Glomerular endothelial cell (primary cell): ENCODE measurements at places on chromosomes 13 and 19. TPM values are rescaled to one million over a fixed set of nuclear protein-coding genes. Genes with fewer than 3 reads are reported as not detected.

- no peak for DNase-seq
Observed at GRCh38 chr13:78816592-78816991, 157.6 kb upstream of the OBI1 start.

- DNase-seq: no peak
Observed at GRCh38 chr19:38061294-38061693, 154.3 kb downstream of the SIPA1L3 start.

The RASA3 gene
- 53.5 and 73.2 TPM in 2 replicates for total RNA-seq

The NDUFA11 gene
- total RNA-seq: 251 and 297 TPM in 2 replicates

GRCh38 chr19:13689085-13689484, 75.2 kb upstream of the MRI1 start:
- peak; percentile 18 for DNase-seq

DNA sequence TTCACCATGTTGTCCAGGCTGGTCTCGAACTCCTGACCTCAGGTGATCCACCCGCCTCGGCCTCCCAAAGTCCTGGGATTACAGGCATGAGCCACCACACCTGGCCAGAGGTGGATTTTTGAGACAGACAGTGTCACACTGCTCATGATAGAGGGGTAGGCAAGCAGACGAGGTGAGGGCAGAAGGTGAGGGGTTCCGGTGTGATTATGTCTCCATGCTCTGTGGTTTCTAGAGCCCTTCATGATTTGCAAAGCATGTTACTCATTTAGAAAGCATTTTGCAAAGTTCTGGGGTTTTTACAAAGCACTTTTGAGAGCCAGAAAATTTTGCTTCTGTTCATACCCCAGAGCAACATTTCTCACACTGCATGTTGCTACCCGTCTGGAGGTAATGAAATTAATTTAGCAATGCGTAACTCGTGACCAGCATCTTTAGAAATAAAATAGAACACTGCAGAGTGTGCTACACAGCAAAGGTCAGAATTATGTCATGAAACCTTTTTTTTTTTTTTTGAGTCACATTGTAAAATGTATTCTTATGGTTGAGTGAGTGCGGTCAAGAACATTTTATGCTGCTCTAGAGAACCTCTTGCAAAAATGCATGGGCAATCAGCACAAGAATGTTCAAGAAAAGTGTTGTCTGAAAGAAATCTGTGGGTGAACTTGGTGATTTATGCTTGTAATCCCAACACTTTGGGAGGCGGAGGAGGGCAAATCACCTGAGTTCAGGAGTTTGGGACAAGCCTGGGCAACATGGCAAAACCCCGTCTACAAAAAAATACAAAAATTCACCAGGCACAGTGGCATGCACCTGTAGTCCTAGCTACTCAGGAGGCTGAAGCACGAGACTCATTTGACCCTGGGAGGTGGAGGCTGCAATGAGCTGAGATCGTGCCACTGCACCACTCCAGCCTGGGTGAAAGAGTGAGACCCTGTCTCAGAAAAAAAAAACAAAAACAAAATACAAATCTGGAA, 58.0 kb downstream of the MAP4K1 start:
- DNase-seq: no peak

GRCh38 chr19:3668331-3669081, 31.8 kb downstream of the PIP5K1C start:
- no peak for DNase-seq

DNA sequence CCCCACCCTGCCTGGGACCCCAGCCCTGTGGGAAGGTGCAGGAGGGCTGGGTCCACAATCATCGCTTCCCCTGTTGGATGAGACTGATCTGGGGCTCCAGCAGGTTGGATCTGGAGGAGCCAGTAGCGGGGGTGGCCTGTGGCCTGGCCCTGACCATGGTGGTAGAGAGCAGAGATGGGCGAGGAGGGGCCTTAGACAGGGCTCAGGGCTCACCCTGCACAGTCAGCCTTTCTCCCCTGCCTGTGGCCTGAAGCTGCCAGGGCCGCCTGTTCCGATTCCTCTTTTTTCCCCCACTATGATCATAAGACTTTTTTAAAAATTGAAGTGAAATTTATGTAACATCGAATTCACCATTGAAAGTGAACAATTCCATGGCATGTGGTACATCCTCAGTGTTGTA, 18.2 kb downstream of the SIN3B start:
- DNase-seq: no peak

DNA sequence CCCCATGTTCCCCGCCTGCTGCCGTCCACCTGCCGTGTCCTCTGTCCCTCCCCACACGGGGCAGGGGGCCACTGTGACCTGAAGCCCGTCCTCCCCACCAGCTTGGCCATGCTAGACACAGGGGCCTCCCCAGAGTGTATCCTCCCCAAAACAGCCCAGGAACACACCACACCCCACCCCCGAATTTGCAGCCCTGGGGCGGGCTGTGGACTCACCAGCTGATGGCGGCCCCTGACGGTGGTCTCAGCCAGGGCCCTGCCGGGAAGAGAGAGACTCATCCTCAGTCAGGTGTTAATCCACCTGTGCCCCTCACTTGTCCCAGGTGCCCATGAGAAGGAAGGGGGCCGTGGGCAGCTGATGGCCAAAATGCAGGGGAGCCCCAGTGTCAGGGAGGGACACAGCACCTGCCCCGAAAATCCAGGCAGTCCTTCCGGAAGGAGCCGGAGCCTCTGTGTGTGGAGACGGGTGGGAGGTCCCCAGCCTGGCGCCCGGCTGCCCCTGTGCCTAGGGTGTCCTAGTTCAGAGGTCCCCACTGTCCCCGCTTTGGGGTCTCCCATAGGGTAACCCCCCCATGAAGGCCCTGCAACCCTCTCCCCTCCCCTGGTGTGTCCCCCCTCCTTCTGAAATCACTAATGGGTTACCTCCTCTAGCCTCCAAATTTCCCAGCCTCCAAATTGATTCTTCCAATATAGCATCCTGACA, 39.3 kb upstream of the TCF3 start:
- no peak for DNase-seq

DNA sequence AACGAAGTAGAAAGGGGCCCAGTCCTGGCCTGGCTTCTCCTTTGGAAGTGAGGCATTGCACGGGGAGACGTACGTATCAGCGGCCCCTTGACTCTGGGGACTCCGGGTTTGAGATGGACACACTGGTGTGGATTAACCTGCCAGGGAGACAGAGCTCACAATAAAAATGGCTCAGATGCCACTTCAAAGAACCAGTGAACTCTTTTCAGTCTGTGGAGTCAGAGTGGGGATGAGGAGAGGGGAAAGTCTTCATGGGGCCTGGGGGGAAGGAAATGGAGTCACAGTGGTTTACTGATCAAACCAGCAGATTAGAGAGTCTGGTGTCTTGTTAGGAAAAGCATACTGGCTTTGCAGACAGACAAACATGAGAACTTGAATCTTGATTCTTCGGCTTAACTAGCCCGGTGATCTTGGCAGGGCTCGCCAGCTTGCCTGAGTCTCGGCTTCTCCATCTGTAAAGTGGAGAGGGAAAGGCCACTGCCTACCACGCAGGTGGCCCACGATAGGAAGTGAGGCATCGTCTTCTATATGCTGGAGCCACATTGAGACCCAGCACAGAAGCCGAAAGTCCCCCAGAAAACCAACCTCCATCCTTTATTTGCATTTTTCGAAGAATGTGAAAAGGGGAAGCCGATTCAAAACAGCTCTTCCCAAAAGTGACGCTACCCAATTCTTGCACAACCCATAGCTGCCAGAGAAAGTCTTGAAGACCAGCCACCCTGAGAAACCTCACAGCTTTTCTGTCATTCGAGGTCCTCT, at the start of gene FFAR1:
TSS of gene FFAR1 (plus strand) at position 732 of the 759 bp plus-strand sequence. CDS start 3,650 bp downstream, outside the sequence.
- DNase-seq: no peak

GRCh38 chr13:110254751-110255553, 52.0 kb downstream of the COL4A1 start:
- DNase-seq: no peak

DNA sequence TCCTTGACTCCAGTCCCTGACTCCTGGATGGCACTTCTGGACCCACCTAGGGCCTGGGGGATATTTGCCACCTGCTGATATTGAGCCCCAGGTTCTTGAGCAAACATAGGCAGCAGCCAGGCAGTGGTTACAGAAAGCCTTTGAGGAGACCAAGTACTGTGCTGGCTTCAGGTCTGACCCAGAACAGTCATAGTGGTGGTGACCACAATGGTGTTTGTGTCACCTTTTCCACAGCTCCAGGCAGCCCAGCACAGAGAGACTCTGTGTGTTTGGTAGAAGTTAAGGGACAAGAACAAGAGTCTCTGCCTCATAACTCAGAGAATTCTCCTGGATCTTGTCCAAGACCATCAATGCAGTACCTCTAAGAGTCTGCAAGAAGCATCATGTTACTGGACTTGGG, 14.6 kb upstream of the CLC start:
- DNase-seq: no peak

The DLL3 gene
- total RNA-seq: 0.87 and 2.0 TPM in 2 replicates

GRCh38 chr13:61873717-61874116, 458.1 kb upstream of the PCDH20 start:
- no peak for DNase-seq

DNA sequence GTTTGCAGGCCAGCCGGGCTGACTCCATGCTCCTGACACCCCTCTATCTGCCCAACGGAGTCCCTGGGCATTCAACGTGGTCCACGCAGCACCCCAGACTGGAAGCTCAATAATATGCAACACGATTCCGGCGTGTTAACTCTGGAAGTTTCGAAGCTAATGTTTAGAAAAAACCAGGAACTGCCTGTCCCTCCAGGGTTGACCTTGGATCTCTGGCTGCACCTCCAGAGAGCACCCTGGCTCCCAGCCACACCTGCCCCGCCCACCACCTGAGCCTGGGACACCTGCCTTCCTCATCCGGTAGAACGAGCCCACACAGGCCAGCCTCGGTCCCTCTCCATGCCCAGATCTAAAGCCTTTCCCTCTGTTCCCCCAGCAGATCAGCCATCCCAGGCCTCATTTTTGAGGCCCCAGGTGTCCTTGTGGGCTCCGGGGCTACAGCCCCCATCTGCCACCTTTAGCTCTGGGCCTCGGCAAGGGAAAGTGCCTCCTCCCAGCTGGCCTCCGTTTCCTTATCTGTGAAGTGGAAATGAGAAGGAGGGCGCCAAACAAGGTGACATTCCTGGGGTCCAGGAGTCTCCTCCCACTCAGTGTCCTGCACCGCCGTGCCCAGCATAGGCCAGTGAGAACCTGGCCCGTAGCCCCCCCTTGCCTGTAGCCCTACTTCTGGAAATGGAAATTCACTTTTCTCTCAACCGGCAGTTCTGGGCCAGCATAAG, 38.7 kb downstream of the KLF2 start:
- DNase-seq: no peak

DNA sequence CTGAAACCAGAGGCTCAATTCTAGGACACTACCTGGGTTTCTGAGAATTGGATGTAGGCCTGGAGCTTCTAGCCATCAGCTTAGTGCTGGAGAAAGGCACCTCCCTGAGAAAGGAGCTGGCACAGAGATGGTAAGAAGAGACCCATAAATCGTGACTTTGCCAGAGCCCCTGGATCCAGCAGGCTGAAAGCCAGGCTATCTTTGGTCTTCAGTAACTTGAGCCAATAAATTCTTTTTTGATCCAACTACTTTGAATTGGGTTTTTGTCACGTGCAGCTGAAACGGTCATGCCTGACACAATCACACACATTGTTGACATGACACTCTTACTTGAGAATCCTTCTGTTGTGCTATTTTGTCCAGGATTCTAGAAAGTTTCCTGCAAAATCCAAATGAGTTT, 103.4 kb downstream of the LHFPL6 start:
- no peak for DNase-seq

The KLK6 gene
- not detected in 2 replicates for total RNA-seq

The GJB2 gene
- total RNA-seq: 1.0 TPM in 1 of 2 replicates, not detected in the other

The RXFP2 gene
- not detected in 2 replicates for total RNA-seq

DNA sequence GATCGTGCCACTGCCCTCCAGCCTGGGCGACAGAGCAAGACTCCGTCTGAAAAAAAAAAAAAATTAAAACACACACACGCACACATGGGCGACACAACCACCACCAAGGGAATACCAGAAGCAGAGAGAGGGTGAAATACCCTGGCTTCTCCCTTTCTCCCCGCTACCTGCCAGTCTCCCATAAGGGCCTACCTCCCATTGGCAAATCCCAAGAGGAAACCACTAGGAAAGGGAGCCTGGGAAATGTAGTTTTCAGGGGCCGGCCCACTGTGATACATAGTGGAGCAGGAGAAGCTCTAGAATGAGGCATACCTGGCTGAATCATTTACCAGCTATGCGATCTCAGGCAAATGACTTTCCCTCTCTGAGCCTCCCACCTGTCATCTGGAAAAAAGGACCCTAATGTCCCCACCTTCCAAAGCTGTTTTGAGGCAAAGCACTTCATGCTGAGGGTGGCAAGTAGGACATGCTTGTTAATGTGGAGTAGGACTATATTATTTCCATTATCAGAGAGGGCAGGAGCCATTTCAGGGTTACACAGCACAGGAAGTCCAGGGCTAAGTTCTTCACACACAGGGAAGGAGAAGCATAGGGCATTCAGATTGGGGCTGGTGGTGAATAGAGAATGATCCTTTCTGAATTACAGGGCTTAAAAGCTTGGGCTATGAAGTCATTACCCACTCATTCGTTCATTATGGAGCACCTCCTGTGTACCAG, 14.3 kb upstream of the HNRNPUL1 start:
- no peak for DNase-seq

The KIR3DL1 gene
- total RNA-seq: not detected in 2 replicates

DNA sequence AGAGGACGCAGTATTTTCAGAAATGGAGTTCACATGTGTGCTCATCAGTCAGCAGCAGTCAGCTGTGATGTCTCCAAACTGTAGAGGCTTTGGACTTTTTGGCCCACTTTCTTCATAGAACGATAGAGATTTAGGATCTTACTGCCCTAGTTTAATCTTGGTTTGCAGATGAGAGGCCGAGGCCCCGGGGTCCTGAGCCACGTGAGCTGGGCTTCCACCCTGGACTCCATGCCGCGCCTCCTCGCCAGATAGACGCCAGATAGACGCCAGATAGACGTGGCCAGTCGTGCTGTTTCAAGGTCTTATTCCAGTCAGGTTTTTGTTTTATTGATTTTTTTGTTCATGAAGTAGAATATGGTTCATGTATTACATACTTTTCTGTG, 11.7 kb upstream of the MCF2L start:
- DNase-seq: no peak

The PCDH17 gene
- 0.39 and 3.0 TPM in 2 replicates for total RNA-seq
